ENCODE measurements at places on chromosomes 5 and 9. TPM values are rescaled to one million over a fixed set of nuclear protein-coding genes. Genes with fewer than 3 reads are reported as not detected.

Gene LOX
- not detected for total RNA-seq

Gene PRDM9
- total RNA-seq: not detected

DNA sequence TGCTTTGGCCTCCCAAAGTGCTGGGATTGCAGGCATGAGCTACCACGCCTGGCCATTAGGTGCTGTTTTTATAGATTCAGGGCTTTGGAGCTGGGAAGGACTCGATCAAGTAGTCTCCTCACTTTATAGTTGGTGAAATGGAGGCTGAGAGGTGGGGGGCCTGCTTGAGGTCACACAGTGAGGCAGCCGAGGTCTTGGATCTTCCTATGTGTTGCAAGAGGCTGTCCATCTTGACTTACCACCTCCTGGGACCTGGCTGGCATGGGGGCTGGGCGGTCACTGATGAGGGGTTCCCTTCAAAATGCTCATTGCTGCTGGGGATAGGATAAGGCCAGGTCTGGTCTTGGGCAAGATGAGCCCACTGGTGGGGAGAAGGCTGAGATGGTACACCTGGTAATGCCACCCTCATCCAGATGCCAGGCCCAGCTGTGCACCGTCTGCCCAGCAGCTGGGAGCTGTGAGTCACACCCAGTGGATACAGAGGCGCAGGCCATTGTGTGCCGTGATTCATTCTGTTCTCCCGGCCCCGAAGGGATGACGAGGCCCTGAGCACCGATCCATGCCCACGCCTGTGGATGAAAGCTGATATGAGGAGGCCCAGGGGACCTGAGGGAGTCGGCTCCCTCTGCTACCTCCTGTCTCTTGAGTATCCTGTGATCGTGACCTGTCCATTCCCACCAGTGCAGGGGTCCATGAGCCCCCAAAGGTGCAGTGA, 10.5 kb upstream of the NDST1 start:
- DNase-seq: no peak

GRCh38 chr5:159049844-159050315, 49.8 kb downstream of the EBF1 start:
- DNase-seq: no peak

DNA sequence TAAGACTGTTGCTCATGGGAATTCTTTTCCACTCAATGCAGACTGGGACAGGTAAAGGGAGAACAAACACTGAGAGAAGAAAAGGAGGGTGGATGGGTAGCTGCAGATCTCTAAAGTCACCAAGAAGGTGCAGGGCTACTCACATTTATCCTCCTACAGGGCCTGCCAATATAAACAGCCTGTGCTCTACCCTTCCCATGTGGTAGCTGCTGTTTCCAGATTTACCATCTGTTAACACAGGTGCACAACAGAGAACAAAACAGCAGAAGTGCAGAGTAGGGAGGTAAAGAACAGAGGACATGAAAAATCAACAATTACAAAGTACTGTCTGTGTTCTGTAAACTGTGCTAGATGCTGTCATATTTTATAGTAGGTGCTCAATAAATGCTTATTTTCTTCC, 26.0 kb downstream of the JAKMIP2 start:
- DNase-seq: no peak

DNA sequence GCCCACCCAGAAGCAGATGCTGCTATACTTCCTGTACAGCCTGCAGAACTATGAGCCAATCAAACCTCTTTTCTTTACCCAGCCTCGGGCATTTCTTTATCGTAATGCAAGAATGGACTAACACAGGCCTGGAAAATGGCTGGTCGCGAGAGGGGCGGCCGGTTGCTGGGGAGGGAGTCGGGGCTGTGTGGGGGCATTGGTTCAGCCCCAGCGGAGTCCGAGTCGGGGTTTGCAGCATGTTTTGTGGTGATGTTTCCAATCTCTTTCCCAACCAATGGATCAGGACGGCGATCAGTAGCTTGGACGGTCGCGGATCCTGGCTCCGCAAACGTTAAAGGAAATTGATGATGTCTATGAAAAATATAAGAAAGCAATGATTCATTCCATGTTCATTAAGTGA, 18.7 kb upstream of the IL31RA start:
- DNase-seq: no peak

GRCh38 chr5:102049517-102049916, 246.6 kb downstream of the SLCO4C1 start:
- no peak for DNase-seq

All from naive thymus-derived CD8-positive, alpha-beta T cell (primary cell).